ENCODE measurements at places on chromosomes 4 and X.

GRCh38 chr4:1374706-1375045 lies 27.7 kb downstream of the UVSSA start:
- DNase-seq: no peak

DNA sequence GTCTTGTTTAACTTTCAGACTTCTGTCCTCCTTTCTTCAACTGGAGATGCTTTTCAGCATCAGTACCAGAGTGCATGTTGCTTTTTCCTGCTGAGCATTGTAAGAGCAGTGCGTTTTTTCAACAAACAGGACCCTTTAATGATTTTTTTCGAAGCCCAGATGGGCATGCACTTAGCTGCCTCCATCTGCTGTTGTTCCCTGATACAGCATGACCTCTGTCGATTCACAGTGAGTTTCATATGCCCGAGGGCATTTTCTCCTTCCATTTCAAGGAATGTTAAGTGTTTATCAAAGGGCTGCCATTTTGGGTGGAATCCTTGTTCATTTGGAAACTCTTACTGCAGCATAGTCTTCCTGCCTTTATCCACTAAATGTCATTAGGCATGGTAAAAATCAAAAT lies 428.6 kb downstream of the DTHD1 start:
- DNase-seq: no peak

- no peak for DNase-seq
Measured at GRCh38 chr4:139711461-139711860, 45.8 kb downstream of the MGST2 start.

GRCh38 chr4:141346144-141346543 lies 125.4 kb downstream of the ZNF330 start:
- no peak for DNase-seq

DNA sequence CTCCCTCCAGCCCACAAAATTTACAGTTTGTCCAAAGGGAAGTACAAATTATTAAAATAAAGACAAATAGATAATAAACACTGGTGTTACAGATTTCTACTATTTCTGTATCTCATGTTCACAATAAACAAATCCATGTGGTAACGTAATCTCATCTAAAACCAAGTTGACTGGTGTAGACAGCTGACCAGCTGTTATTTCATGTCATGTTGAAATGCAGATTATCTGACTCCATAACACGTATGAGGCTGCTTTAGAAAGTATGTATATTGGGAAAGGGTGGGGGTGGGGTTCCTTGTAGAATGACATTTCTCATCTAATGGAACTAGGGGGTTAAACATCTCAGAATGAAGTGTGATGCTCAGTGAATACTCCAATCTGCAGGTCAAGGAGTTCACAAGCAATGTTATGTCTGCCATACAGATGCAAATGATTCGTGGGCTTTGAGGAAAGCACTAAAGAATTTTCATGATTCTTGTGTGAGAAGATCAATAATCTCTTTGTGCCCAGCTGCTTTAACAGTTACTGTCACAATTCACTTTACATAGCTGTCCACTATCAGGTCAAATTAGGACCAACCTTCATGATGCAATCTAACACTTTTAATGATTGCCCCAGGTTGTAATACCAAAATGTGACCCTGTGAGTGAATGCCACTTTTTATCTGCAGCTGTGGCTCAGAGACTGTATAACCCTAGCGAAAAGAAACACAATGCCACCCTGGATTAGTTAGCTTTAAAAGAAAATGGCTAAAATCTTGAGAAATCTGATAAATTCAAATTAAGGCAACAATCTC lies 114.0 kb downstream of the ENOX2 start:
- DNase-seq: no peak

- no peak for DNase-seq
Measured at GRCh38 chr4:3434881-3435685, 6.7 kb upstream of the HGFAC start.

GRCh38 chr4:151692443-151692782 lies 68.4 kb downstream of the GATB start:
- no peak for DNase-seq

DNA sequence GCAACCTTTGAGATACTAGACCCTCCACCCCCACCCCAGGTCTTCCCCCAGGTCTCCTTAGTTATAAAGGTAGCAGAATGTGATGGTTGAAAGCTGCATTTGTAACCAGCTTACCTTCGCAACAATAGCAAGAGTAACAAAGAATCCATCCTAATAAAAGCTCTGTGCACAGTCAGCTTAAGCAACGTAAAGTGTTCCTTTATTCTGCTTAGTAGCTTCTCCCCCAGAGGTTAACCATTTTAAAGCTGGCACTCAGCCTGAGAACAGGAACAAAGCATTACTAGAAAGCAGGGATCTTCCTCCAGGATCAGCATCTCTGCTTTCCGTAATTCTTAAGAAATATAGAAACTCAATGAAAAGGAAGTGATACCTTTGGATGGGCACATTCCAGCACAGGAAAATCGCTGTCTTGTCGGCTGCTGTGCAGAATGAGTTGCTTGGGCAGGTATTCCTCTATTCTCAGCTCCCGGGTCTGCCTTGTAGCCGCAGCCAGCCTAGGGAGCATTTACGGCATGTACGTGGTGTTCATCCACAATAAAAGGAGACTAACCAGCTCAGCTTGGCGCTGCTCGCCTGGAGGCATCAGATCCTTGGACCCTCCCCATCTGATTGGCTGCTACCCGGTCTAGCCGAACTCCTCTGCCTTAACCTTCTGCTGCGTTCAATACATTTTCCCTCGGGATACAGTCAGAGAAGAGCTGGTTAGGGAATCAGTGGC lies 113.0 kb upstream of the TLR3 start:
- no peak for DNase-seq

- DNase-seq: no peak
Measured at GRCh38 chrX:151970661-151971060, 3.8 kb downstream of the GABRE start.

DNA sequence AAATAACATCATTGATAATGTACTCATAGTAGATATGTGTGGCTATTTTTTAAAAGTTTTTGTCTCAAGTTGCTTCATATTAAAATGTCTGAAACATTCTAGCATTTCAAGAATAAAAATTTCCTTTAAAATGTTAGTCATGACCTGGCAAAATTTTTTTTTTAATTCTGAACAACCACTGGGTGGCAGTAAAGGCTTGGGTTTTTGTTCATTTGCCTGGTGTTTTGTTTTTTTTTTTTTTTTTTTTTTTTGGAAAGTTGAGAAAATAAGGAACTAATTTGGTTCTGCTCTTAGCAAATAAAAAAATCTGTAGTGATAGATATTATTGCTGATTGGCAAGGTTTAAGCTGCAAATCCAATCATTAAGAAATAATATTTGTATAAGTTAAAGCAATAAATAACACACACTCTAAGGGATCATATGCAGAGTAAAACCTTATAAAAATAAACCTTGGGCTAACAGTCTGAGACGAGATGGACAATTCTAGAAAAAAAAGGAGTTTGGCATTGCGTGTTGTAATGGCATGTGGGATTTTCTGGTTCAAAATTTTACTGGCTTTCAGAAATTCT lies 81.4 kb downstream of the CEP44 start:
- DNase-seq: peak; percentile 6

DNA sequence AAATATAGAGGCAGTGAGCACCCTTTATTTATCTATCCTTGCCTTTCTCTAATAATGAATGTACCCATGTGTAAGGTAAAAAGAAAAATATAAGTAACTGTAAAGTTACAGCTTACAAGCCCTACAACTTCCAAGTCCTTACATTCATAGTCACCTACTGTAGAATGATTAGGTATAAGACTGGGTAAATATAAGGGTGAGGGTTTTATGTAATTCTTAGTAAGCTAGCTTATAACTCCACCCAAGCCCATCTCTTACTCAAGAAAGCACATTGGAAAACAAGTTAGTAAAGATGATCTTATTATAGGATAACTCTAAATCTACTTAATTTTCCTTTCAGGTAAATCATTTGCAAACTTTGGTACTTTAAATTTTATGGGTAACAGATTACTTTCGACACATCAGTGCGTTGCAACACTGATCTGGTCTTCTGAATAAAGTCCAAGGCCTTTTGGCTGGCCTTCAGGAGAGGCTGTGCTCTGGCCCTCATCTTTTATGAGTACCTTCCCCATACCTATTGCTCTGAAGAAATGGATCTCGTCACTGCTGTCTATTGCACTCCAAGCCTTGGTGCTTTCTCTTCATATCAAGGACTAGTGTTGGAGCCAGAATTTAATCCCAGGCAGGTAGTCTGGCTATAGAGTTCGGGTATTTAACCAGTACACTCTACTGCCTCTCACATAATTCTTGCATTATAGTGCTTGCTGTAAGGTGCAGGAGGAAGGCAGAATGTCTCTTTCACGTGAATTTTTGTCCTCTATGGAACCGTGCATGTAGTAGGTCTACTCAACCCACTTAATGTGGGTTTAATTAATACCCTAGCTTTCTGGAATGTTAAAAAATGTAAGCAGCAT lies 443.6 kb upstream of the AR start:
- DNase-seq: no peak
